Naive B cell (primary cell): ENCODE measurements at places on chromosomes 1 and 21. TPM values are rescaled to one million over a fixed set of nuclear protein-coding genes. Genes with fewer than 3 reads are reported as not detected.

DNA sequence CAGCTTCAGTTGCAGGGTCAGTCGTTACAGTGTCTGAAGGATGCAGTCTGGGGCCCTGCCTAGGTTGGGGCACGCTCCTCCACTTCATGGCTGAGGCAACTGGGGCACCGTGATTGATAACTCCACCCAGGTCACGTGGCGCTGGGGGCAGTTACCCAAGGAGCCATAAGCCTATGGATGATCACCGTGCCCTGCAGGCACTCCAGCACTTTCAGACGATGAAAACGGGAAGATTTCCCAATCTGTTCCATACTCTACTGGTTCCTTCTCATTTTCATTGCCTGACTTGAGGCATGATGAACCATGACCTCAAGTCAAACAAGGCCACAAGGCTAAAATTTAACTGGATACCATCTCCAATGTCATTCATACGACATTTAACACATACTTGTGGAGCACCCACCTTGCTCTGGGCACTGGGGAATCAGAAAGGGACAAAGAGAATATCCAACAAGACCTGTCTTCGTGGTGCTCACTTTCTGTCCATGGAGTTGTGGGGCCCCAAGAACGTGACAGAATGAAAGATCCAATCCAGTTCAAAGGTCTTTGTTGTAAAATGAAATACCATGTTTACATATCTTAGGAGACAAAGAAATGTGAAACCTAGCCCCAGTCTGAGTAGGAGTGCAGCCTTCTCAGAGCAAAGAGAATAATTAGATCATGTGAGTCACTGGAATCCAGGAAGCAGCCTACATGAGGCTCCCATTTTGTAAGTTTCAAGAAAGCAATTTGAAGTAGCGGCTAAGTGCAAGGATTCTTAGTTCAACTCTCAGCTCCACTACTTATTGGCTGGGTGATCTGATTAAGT lies 39.4 kb upstream of the SPOCD1 start:
- H3K4me1 ChIP-seq, result no peaks in the 10 kb centered on the region
- DNase-seq, result no peak
- H3K36me3 ChIP-seq, result no peaks in the 10 kb centered on the region

GRCh38 chr1:246678816-246679793 lies 45.1 kb upstream of the SCCPDH start:
- no peak overlapping the region for H3K4me3 ChIP-seq
- H3K4me1 ChIP-seq, result peaks cover 19% of the 10 kb centered on the region
- no peaks in the 10 kb centered on the region for H3K36me3 ChIP-seq
- peak overlapping the region; percentile 36 for H3K27ac ChIP-seq

- no peak overlapping the region for H3K27ac ChIP-seq
- no peaks in the 10 kb centered on the region for H3K4me1 ChIP-seq
- no peaks in the 10 kb centered on the region for H3K27me3 ChIP-seq
- H3K4me3 ChIP-seq, result no peak overlapping the region
- no peak for DNase-seq
These were observed 83.5 kb downstream of the SPAG17 start for GRCh38 chr1:118101515-118101844.

GRCh38 chr1:15720861-15721260 lies 15.2 kb upstream of the SLC25A34 start:
- no peak overlapping the region for H3K27ac ChIP-seq
- DNase-seq, result no peak
- H3K4me3 ChIP-seq, result no peak overlapping the region
- no peaks in the 10 kb centered on the region for H3K4me1 ChIP-seq

- H3K4me1 ChIP-seq, result peaks cover 9% of the 10 kb centered on the region
- DNase-seq, result peak; percentile 22
- H3K27me3 ChIP-seq, result peaks cover 60% of the 10 kb centered on the region
- no peaks in the 10 kb centered on the region for H3K36me3 ChIP-seq
- no peak overlapping the region for H3K27ac ChIP-seq
These were observed 42.3 kb upstream of the NFASC start for GRCh38 chr1:204828352-204828850.

Gene LRRC3
- 0.54 TPM for polyA plus RNA-seq

- peaks cover 39% of the 10 kb centered on the region for H3K4me1 ChIP-seq
- no peak overlapping the region for H3K27ac ChIP-seq
These were observed 144.7 kb upstream of the EDN2 start for GRCh38 chr1:41629141-41629540.

DNA sequence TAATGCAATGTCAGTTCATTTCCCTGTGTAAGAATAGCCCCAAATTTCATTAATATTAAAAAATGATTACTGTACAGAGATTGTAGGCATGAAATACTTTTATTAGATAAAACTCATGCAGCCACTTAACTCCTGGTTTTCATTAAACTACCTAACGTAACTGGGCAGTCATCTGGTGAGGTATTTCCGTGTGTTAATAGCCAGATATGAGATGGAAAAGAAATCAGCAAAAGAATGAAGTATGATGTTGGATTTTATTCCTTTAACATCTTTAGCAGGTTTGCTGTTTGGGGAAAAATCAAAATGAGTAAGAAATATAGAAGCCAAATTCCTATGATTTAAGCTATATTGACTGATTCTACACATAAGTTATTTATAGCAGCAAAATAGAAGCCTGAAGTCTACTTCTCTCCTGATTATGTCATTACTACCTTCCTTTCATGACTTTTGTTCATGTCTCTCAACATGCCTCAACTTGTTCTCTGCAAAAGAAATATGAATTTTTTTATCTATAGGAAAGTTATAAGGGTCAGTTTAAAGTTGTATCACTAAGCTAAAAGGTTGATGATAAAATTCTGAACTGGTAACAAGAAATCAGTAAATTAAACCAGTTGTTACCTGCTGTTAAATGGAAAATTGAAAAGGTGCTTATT lies 42.6 kb downstream of the CCDC18 start:
- H3K4me1 ChIP-seq, result peaks cover 27% of the 10 kb centered on the region
- DNase-seq, result no peak
- H3K36me3 ChIP-seq, result no peaks in the 10 kb centered on the region
- no peak overlapping the region for H3K4me3 ChIP-seq

DNA sequence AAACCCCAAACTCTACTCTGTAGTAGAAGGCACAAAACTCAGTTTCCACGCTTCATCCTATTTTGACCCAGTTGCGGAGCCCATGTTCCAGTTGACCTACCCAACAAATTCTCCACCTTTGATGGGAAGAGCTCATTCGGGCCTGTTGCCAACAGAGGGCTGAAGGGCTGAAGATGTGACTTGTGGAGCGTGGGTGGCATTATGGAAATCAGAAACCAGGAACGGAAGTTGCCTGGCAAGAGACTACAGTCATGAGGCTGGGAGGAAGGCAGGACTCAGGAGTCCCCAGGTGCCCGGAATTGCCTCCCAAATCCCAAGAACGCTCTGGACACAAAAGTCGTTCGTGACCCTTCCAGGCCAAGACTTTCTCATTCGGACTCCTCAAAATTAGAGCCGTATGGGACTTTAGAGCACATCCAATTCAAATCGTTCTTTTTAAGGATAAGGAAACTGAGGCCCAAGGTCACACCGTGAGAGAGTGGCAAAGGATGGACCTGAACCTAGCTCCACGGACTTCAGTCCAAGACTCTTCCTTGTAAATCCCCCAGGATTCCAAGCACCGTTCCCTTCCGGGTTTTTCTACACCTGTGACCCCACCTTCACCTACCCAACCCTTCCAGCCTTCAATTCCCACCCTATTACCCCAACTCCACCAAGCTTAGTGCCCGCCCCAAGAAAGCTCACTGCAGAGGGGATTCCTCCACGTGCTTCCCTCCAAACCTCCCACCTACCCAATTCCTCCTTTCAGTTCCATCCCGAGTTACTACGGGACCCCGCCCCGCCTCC lies 739 bp downstream of the SMG5 start:
- H3K36me3 ChIP-seq, result no peaks in the 10 kb centered on the region
- peak overlapping the region; percentile 97 for H3K4me3 ChIP-seq
- peak overlapping the region; percentile 93 for H3K27ac ChIP-seq
- H3K27me3 ChIP-seq, result no peaks in the 10 kb centered on the region

- H3K4me3 ChIP-seq, result no peak overlapping the region
- H3K27me3 ChIP-seq, result no peaks in the 10 kb centered on the region
- H3K27ac ChIP-seq, result no peak overlapping the region
- DNase-seq, result no peak
- H3K4me1 ChIP-seq, result no peaks in the 10 kb centered on the region
These were observed 174.2 kb downstream of the LHX8 start for GRCh38 chr1:75308365-75308764.

DNA sequence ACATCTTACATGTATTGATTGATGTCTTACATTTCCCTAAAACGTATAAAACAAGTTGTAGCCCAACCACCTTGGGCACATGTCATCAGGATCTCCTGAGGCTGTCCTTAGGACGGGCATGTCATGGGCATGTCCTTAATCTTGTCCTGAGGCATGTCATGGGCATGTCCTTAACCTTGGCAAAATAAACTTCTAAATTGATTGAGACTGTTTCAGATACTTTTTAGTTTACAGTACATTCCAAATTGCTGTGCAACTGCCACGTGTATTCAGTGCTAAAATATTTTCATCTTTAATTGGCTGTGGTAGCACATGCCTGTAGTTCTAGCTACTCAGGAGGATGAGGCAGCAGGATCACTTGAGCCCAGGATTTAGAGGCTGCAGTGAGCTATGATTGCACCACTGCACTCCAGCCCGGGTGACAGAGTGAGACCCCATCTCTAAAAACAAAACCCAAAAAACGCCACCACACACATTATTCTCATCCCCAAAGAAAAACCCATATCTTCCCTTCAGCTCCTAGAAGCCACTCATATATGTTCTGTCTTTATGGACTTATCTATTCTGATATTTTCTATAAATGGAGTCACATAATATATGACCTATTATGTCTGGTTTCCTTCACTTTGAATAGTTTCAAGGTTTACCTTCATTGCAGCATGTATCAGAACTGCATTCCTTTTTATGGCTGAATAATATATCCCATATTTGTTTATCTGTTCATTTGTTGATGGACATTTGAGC lies 96.0 kb upstream of the BTG3 start:
- no peak overlapping the region for H3K4me3 ChIP-seq
- H3K4me1 ChIP-seq, result peaks cover 12% of the 10 kb centered on the region
- no peak overlapping the region for H3K27ac ChIP-seq
- no peak for DNase-seq

Gene UMODL1
- polyA plus RNA-seq, result 0.04 TPM

- H3K4me3 ChIP-seq, result peak overlapping the region; percentile 81
- H3K27me3 ChIP-seq, result peaks cover 94% of the 10 kb centered on the region
- no peak for DNase-seq
These were observed 736 bp upstream of the BARHL2 start for GRCh38 chr1:90717665-90718410.
